Fibroblast of skin of abdomen (primary cell): ENCODE measurements at places on chromosomes 7 and 10.

- peak; percentile 6 for DNase-seq
Observed at GRCh38 chr10:68800211-68800610, 27.1 kb upstream of the STOX1 start.

DNA sequence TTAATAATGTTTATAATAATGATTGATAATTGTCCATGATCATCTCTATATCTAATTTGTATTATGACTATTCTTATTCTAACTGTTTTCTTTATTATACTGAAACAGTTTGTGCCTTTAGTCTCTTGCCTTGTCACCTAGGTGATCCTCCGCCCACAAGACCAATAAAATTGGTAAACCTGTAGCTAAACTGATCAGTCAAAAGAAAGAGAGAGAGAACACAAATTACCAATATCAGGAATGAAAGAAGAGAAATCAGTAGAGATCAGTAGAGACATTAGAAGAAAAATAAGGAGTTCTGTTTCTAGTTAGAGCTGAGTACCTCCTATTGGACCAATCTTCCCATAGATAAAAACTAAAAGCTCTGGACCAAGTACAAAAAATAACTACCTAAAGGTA lies 6.1 kb upstream of the COA1 start:
- DNase-seq = no peak

- DNase-seq = no peak
Observed at GRCh38 chr10:47277352-47278151, 22.4 kb upstream of the GDF10 start.

DNA sequence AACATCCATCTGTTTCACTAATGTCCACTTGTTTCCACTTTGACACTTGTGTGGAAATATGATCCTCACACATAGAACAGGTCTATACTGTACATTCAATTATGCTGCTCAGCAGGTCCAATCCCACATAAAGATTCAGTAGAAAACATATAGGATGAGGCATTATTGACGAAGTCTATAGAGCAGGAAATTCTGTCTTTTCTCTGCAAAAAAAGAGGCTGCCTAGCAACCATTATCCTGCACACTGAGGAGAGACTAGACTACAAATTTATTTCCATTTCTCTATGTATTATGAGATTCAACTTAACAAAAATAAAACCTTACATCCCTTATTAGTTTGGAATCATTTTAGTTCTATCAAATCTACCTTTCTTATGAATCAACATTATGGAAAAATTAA lies 204.6 kb upstream of the POM121L12 start:
- no peak for DNase-seq

- DNase-seq = peak; percentile 8
Observed at GRCh38 chr7:120273476-120273975, 551 bp downstream of the KCND2 start.

DNA sequence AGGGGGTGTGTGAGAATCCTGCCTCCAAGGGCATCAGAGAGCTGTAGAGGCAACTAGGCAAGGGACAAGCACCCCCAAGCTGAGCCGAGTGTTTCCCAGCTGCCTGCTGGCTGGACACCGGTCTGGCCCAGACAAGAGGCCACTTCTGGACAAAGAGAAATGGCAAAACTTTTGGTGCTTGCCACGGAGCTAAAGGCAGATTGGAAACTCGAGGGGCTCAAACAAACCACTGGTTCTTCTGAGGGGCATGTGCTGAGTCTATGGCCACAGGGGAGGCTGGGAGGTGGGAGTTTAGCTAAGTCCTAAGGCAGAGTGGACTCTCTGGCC lies 66.5 kb upstream of the INPP5A start:
- no peak for DNase-seq
